ENCODE measurements at places on chromosomes 12 and 14.

DNA sequence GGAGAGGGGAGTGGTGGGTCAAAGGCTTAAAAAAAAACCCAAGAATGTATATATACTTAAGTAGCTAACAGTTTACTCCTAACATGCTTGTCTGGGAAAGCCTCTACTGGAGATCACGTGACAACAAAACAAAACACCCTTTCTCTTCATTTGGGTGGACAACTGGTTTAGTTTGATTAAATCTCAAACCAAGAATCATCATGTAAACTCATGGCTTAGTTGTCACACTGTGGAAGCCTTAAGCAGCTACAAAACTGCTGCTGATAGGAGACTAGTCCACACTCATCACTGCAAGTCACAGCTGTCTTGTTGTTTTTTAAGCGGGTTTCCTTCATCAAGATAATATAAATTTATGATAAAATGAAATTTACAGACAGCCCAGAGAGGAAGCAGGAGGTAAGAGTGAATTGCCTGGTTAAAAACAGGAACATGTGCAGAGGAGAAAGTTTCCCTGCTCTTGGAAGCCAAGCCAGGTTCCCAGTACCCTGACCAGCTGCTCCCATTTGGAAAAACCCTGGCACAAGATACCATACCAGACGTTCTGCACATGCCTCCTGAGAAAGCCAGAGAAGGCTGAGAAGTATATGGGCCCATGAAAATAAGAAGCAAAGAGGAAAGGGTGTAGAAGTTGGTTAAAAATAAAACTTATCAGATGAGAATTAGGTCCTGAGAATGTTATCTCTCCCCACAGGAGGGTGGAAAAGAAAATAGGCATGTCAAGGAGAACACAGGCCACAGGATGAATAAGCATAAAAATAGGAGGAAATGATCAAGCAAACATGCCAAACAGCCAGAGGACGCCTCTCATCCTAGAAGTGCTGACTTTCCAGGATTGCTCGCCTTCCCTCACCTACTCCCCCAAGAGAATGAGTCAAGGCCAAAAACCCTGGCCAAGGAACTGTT, 34.0 kb downstream of the EGLN3 start:
- no peak for DNase-seq

DNA sequence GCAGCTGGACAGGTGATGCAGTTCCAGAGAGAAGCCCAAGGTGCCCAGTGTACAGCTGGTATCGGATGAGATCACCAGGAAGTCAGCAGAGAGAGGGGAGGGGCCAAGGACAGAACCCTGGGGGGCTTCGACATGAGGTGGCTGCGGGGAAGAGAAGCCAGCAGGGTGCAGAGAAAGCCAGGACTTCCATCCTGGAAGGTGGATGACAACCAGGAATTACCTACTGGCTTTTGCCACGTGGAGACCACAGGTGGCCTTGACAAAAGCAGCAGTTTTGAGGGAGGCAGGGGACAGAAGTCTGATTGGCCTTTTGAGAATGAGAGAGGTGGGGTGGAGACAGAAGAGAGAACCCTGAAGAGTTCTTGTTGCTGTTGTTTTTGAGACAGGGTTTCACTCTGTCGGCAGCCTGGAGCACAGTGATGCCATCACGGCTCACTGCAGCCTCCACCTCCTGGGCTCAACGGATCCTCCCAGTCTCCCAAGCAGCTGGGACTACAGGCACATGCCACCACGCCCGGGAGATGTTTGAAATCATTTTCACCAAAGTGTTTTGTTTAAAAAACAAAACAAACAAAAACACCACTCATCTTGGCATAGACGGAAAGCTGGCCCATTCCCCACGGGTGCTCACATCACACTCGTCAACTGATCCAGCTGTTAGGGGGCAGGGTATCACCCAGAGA, 35.2 kb downstream of the CDC42BPB start:
- DNase-seq, result no peak

DNA sequence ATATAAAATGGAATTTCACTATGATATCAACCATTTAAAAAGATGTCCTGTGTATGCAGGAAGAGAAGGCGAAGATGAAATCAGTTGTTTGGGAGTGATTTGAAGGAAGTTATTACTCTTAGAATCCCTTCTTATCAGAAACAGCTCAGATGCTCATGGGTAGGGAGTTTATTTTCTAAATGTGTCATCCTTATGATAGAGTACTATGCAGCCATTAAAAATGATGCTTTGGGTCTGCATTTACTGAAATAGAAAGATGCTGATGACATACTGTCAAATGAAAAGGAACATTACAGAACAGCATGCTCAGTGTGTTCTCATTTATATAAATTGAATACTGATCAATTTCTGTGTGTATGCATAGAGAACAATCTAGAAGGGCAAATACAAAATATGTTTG, 69.8 kb upstream of the MED13L start:
- DNase-seq, result no peak

DNA sequence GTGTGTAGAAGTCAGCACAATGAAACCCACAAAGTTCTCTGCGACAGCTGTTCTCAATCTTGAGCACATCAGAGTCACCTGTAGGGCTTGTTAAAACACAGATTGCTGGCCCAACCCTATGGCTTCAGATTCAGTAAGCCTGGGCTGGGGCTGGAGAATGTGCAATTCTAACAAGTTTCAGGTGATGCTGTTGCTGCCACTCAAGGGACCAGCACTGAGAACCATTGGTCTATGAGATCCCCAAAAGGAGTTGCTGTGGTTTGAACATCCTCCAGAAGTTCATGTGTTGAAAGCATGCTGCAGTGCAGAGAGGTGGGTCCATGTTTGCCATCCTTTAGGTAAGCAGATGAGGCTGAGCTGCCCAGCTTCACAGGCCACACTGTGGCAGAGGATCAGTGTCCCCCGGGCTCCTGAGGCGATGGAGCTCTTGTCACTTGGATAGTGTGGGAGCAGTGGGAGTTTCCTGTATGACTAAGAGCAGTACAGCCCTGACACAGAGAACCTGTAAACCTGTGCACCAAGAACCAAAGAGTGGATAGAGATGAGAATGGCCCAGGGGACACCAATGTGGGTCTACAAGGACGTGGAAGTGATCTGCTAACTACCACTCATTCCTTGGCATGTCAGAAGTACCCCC, 8.0 kb upstream of the RTRAF start:
- no peak for DNase-seq

DNA sequence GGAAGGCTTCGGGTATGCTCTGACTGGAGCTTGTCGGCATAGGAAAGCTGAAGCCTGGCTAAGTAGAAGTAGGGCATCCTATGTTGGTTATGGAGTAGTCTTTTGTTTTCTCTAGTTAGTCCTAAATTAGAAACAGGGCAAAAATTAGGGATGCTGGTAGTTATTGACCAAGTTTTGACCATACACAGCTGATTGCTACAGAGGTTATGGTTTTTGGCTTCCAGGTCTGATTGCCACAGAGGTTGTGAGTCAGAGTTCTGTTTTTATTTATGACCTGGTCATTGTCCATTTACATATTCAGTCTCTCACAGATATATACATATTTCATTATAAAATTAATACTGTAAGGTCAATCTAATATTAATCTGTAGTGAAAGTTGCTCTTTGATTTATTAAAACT, 219.2 kb downstream of the FSCB start:
- no peak for DNase-seq

Data from effector CD4-positive, alpha-beta T cell (primary cell).